ENCODE measurements at places on chromosomes 12 and 14.

GRCh38 chr12:1519642-1520041 is 74.7 kb downstream of the FBXL14 start:
- no peak for DNase-seq

GRCh38 chr12:12008931-12009611 is 61.7 kb upstream of the BCL2L14 start:
- DNase-seq: peak; percentile 27

DNA sequence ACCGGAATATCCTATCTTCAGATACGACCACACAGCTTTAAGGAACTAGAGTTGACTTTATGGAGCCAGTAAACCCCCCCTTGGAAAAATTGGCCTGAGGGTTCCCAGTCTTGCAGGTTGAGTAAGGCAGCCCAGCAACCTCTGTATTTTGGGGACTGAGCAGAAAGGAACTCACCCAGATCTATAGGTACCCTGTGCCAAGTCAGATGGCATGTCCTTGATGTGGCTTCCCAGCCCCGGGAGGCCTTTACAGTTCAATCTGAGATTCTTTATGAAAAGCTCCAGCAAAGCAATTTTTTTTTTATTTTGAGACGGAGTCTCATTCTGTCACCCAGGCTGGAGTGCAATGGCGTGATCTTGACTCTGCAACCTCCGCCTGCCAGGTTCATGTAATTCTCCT is 27.6 kb downstream of the TMEM121 start:
- DNase-seq: no peak

DNA sequence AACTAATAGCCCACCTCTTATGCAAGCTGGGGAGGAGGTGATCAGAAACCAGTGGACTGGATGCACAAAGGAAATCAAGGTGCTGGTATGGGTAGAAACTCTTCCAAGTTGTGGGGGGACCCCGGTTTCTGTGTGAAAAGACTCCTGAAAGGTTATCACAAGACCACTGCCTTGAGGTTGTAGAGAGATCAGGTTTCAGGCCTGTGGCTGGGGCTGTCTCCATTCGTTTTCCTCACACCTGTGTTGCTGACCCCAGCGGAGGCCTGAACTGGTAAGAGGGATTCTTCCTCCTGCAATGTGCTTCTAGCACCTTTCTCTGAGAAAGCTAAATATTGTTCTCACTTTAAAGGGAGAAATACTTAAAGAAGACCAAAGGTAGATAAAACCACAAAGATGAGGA is 9.3 kb upstream of the OR4K5 start:
- DNase-seq: no peak

DNA sequence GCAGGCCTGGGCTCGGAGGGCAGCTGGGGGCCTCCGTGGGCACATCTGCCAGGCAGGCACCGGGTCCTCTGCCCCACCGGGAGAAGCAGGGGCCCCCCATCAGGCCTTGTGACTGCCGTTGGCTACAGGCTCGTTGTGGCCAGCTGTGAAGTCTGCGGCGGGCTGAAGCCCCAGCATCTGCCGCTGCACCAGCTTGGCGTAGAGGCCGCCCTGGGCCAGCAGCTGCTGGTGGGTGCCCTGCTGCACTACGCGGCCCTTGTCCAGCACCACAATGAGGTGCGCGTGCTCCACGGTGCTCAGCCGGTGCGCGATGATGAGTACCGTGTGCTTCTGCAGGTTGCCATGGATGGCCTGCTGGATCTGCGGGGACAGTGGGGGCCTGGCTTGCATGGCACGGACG is 33.9 kb upstream of the VPS37B start:
- no peak for DNase-seq

- no peak for DNase-seq
These were observed 93.0 kb downstream of the GTF2A1 start for GRCh38 chr14:81127785-81128184.

DNA sequence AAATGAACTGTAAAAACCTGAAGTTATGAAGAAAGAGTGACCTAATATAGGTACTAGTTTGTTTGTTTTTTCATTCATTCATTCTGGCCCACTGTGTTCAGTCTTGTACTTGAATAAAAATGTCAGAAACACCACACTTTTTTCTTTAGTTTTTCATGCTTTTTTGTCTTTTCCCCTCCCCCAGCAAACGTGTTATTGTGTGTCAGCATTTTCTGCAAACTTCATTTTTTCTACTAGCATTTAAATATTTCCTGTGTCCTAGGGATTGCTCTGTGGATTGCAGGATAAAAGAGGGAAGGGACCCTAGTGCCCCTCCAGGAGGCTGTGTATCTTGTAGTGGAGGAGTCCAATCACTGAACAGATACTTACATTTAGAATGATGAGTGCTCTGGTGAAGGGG is 42.2 kb downstream of the ETNK1 start:
- no peak for DNase-seq

DNA sequence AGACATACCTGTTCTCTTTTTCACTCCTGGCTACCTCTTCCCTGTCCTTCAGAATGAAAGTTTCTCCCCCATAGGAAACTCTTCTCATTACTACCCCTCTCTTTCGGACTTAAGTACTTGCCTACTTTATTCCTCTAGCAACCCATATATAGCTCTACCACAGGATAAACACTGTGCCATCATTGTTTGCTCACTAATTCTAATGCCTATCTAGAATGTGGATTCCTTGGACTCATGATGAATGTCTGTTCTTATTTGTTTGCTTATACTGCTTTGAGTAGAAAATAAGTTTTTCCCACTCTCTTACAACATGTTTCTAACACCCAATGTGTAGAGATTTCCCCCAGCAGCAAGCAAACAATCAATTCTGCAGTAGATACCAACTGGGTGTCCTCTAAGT is 1094.9 kb downstream of the SLC6A15 start:
- DNase-seq: no peak

DNA sequence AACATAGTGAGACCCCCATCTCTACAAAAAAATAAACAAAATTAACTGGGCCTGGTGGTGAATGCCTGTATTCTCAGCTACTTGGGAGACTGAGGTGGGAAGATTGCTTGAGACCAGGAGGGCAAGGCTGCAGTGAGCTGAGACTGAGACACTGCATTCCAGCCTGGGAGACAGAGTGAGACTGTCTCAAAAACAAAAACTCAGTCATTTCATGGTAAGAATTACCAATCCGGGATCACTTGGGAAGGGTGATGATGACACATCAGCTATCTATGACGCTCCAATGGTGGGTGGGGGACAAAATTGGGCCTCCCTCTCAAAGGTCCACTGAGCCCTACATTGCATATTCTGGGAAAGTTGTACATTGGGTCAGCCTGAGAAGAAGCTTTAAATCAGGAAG is 47.7 kb downstream of the SERPINA3 start:
- DNase-seq: no peak

DNA sequence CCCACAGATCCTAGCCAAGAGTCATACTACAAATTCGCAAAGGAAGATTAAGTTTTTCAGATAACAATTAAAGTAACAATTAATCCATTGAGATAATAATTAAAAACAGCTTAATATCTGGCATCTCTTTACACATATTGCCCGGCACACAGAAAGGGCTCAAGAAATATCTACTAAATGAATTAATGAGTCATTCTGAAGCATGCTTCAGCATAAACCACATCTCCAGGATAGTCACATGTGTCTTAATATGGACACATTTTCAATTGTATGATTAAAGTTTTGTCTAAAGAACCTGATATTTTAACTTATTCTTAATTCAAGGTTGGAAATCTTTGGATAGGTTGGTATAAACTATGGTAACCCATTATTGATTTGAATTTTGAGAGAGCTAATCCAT is 9.6 kb downstream of the ITPR2 start:
- no peak for DNase-seq

GRCh38 chr14:90671382-90672234 is 144.6 kb downstream of the TTC7B start:
- no peak for DNase-seq

GRCh38 chr12:51850081-51850964 is 1.8 kb upstream of the FIGNL2 start:
- no peak for DNase-seq

DNA sequence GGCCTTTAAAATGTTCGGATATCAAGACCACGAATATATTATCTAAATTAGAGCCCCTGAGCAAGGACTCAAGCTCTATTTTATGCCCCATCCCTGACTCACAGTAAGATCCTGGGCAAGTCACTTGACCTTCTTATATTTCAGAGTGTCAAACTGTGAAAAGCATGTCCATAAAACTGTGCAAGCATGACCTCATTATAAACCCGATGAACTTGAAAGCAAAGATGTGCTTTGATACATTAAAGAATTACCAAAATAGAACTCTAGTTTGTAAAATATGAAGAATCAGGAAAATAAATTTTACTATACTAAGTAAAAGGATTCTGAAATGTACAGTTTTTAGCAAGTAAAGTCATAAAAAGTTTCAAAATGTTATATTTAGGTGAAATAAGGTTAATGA is 2.9 kb upstream of the CALM1 start:
- DNase-seq: no peak

DNA sequence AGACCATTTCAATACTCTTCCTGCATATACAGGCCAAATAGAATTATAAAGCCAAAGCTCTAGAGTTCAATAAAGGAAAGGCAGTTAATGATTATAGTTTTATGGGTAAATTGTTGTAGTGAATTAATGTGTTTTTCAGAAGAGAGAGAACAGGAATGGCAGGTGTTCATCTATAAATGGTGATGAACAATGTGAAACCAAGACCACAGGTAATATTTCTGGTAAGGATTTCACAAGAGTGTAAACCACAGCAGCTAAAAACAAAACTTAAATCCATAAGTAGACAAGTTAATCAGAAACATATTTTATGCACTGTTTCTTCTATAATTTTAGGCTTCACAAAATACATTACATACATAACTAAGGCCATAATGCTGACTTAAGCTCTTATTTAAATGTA is 204.4 kb downstream of the SYT1 start:
- no peak for DNase-seq

- no peak for DNase-seq
These were observed 21.0 kb downstream of the PIGH start for GRCh38 chr14:67579040-67579439.

DNA sequence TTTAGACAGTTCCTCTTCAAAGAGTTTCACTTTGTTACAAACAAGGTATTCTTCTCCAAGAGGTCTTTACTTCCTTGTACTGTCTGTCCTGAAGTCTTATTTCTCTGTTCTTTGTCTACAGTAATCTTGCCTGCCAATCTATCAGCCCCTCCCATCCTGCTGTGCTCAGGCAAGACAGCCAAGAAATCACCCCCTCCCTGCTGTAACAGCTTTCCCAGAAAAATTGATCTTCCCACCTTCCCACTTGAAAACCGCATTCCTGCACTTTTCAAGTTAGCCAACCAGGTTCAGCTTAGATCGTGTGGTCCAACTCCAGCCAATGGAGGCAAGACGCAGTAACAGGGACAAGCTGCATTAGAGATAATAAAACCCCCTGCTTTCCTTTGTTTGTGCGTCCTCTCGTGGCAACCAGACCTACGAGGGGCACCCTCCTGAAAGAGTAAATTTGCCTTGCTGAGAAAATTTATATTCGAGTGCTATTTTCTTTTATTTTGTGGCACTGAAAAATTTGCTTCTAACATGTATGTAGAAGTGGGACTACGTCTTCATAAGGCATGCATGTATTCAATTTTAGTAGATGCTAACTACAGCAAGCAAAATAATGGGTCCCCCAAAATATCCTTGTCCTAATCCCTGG is 46.5 kb upstream of the ESR2 start:
- no peak for DNase-seq

DNA sequence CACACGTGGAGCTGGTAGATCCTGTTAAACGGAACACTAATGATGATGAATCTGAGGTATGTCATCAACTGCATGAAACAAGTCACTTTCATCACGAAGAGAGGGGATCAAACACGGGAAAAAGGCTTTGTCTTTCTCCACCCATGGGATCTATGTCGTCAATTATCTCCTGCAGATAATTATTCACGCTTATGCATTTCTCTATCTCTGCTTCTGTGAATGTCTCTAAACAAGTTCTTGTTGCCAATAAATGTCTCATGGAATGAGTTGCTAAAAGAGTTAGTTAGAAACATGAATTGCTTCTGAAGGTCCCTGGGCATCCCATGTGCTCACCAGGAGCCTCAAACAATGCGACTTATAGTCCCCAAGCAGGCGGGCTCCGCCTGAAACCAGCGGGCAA is 1228.2 kb upstream of the TMEM132C start:
- DNase-seq: no peak

DNA sequence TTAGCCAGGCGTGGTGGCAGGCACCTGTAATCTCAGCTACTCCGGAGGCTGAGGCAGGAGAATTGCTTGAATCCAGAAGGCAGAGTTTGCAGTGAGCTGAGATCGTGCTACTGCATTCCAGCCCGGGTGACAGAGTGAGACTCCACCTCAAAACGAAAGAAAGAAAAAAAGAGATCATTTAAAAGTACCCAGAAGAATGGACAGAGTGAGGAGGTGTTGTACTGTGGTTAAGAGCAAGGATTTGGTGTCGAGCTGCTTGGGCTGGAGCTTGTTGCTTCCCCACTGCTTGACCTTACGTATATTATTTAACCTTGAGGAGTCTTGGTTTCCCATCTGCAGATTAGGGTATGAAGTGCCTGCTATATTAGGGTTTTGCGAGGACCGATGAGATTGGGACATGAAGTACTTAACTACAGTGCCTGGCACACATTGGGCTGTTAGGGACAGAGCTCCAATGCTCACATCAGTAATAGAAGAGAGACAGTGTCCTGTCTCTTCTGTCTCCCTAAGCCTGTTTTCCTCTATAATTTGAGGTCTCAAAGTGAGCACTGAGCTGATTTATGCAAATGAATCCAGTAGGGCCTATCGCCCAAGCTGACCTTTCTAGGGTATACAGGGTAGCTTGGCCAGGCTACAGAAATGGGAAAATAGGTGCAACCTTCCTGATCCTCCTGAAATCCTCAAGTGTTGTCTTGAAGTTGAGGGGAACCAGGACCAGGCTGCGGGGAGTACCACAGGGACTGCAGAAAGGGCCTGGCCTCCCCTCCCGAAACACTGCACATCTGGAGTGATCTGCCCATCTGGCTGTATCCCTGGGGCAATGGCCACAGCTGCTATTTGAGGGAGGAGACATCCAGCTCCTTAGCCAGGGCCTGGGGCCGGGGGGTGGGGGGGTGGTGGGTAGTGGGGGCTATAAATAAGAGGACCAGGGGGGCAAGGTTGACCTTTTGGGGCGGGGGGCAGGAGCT is 8.6 kb upstream of the HDAC7 start:
- no peak for DNase-seq

- no peak for DNase-seq
These were observed 68.3 kb upstream of the DDX11 start for GRCh38 chr12:31005256-31005943.

- DNase-seq: no peak
These were observed 18.1 kb upstream of the KSR2 start for GRCh38 chr12:117986705-117987469.

DNA sequence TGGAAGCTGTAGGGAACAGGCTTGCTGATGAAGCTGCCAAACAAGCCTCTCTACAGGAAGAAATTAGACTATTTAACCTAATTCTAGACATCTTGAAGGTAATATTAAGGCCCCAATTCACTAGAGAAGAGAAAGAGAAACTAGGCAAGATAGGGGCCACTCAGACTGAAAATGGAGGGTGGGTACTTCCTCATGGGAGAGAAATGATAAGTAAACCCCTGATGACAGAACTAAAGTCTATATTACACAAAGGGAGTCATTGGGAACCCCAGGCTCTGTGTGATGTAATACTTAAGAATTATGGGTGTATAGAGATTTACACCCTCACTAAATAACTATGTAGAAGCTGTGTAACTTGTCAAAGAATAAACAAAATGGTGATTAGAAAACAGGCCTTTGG is 64.3 kb downstream of the APOBEC1 start:
- DNase-seq: no peak

- DNase-seq: peak; percentile 29
These were observed 8.0 kb upstream of the C12orf42 start for GRCh38 chr12:103503546-103504480.
